HFFc6 (cell line): ENCODE measurements at places on chromosomes 11 and 22. TPM values are rescaled to one million over a fixed set of nuclear protein-coding genes. Genes with fewer than 3 reads are reported as not detected.
A peak's percentile ranks its signal among the peaks of the same experiment; 100 is the strongest.

DNA sequence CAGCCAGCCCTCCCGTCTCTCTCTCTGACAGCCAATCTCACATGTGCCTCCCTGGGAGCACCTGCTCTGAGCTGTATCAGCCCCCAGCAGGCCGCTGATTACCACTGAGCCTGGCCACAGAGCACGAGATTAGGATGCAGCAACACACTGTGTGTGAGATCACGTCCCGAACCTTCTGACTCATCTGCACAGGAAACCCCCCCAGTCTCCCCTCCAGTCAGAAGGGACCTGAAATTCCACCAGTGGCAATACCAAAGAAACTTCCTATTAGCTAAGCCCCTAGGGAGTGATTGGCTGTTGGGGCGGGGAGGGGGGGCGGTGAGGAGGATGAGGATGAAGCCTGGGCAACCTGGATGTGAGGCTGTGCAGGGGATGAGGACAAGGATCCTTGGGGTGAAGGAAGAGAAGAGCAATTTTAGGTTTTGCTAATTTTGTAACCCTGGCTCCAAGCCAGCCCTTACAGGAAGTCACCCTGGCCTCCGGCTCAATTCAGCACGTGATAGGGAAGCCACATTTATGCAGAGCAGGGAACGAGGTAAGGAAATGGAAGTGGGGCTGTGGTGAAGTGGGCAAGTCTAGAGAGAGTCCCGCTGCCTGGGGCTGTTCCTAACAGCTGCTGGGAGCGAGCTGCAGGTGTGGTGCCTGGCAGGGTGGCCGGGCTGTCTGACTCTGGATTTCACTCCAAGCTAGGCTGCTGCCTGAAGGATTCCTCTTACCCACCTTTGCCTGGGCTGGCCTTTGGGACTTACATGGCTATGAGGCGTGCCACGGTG, 1.9 kb downstream of the SLC43A3 start:
- DNase-seq = peak; percentile 62

GRCh38 chr22:47089796-47090460, 327.5 kb downstream of the TBC1D22A start:
- no peak for DNase-seq

DNA sequence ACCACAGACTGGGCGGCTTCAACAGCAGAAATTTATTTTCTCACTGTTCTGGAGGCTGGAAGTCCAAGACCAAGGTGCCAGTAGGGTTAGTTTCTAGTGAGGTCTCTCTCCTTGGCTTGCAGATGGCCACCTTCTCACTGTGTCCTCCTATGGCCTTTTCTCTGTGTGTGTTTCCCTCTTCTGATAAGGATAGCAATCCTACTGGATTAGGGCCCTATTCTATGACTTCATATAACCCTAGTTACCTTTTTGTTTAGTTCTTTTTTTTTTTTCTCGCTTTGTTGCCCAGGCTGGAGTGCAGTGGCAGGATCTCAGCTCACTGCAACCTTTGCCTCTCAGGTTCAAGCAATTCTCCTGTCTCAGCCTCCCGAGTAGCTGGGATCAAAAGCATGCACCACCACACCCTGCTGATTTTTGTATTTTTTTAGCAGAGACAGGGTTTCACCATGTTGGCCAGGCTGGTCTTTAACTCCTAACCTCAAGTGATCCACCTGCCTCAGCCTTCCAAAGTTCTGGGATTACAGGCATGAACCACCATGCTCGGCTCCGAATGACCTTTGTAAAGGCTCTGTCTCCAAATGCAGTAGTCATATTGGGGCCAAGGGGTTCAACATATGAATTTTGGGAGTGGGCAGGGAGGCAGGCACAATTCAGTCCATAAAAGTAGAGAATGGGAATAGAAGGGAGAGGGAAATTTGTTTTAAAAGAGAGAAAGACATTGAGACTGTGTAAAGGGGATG, 25.5 kb upstream of the NNMT start:
- DNase-seq = no peak

DNA sequence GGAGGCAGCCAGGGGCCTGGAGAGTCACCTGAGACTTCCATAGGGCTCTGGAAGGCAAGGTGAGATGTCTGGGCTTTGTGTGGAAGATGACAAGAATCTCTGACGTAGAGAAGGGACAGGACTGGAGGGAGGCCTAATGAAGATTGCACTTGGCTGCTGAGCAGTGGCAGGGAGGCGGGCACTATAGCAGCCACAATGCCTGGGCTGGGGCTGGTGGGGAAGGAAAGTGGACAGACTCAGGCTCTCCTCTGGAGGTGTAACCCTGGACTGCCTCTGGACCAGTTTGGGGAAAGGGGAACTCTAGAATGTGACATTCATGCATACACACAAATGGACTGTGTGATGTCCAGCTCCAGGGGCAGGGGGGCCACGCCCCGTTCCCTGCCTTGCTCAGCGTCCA, 34.3 kb upstream of the CYP2D6 start:
- no peak for DNase-seq

The ZNF70 gene
- 6.0 and 6.6 TPM in 2 replicates for total RNA-seq
